ENCODE measurements at places on chromosomes 7 and 10.

GRCh38 chr10:63320683-63321082 lies 145.1 kb downstream of the JMJD1C start:
- no peak for DNase-seq

DNA sequence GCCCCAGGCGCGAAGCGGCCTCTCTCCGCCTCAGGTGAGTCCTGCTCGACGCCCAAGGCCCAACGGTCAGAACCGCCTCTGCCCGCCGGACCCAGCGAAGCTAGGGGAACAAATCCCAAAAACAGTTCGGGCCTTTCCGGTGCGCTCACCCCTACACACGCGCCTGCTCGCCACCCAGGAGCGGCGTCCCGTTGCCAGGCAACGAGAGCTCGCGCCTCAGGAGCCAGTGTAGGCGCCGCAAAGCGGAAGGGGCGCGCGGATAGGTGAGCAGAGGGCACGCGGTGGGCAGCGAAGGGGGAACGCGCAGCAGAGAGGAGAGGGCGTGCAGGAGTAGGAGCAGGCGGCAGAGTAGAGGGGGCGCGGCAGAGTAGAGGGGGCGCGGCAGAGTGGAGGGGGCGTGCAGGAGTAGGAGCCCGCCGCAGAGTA lies at the start of the genes DYDC1 and DYDC2:
Gene DYDC1 (minus strand): TSS at position 193 of the 426 bp plus-strand sequence. CDS start 4,154 bp downstream, outside the sequence.
Gene DYDC2 (plus strand): TSS at position 219 of the 426 bp plus-strand sequence. CDS start 5,663 bp downstream, outside the sequence.
- no peak for DNase-seq

DNA sequence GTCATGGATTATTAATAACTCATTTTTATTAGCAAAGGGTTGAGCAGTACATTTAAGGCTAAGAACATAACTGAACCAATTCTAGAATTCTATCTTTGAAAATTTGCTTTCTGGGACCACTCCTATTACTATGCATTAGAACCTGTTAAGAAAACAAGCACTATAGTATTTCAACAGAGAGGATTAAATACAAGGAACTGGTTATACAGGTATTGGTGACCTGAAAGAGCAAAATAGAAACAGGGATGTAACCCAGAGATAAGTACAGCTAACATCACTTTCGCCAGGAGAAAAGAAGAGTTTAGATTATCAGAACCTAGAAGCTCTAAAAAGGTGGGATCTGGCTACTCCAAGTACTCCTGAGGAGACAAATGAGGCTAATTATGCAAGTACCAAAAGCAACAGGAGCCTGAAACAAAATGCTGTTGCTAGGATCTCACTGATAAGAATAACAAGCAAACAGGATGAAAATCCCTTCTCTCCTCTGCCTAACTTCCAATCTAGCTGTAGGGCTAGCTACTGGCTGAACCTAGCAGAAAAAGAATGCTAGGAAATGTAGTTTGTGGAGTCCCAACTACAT lies 32.1 kb upstream of the ELAPOR2 start:
- no peak for DNase-seq

GRCh38 chr10:124350806-124351205 lies 67.9 kb downstream of the OAT start:
- DNase-seq, result no peak

GRCh38 chr7:22563621-22564241 lies 63.7 kb upstream of the STEAP1B start:
- no peak for DNase-seq

GRCh38 chr10:86229811-86230556 lies 136.6 kb downstream of the GRID1 start:
- no peak for DNase-seq

DNA sequence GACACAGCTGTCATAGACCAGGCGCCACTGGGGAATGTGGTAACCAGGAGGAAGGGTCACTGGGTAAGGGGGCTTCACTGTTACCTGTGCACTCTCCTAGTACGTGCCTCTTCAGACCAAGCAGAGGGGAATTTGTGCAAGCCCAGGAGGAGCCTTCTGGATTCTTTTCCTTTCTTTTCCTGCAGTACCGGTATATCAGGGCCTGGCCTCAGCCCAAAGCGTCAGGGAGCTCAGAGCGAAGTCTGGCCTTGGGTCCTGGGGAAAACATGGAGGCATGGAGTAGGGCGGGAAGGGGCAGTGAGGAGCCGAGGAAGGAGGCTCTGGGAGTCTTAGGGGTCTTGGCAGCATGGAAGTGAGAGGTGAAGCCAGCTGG lies 133.6 kb upstream of the GDF10 start:
- no peak for DNase-seq

- DNase-seq, result no peak
Measured at GRCh38 chr7:120539321-120539720, 266.3 kb downstream of the KCND2 start.

DNA sequence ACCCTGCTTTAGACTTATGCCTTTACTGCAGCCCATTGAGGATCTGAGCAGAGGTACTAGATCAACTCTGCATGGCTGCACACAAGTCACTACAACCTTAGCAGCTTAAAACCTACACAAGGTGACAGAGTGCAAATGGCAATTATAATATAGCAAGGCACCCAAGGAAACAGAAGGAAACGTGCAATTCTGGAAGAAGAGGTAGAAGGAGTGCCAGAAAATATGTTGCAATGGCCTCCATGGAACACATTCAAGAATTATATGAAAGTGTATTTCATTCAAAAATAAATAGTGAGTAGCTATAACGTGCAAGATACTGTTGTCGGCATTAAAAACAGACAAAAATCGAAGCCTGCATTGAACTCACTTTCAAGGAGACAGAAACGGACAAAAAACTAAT lies 2.9 kb upstream of the AKR1C8 start:
- no peak for DNase-seq

GRCh38 chr10:9311702-9312499 lies 1257.4 kb downstream of the GATA3 start:
- DNase-seq, result no peak

GRCh38 chr7:57225666-57226065 lies 93.4 kb upstream of the ZNF479 start:
- no peak for DNase-seq

- no peak for DNase-seq
Measured at GRCh38 chr7:134549366-134549765, 456 bp downstream of the AKR1B15 start.

DNA sequence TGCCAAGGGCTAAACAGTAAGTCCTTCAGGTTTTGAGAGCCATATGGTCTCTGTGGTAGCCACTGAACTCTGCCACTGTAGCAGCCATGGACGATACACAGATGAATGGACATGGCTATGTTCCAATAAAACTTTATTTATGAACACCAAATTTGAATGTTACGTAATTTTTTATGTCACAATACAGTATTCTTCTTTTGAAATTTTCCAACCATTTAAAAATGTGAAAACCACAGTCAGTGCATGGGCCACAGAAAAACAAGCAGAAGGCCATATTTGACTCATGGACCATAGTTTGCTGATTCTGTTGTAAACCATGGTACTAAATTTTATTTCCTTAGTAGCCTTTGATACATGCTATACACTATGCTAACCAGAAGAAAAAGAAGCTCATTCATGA lies 361.8 kb downstream of the MAGI2 start:
- DNase-seq, result no peak

- no peak for DNase-seq
Measured at GRCh38 chr10:35536789-35537188, 68.4 kb upstream of the GJD4 start.

- no peak for DNase-seq
Measured at GRCh38 chr7:3243680-3244079, 57.4 kb upstream of the SDK1 start.

DNA sequence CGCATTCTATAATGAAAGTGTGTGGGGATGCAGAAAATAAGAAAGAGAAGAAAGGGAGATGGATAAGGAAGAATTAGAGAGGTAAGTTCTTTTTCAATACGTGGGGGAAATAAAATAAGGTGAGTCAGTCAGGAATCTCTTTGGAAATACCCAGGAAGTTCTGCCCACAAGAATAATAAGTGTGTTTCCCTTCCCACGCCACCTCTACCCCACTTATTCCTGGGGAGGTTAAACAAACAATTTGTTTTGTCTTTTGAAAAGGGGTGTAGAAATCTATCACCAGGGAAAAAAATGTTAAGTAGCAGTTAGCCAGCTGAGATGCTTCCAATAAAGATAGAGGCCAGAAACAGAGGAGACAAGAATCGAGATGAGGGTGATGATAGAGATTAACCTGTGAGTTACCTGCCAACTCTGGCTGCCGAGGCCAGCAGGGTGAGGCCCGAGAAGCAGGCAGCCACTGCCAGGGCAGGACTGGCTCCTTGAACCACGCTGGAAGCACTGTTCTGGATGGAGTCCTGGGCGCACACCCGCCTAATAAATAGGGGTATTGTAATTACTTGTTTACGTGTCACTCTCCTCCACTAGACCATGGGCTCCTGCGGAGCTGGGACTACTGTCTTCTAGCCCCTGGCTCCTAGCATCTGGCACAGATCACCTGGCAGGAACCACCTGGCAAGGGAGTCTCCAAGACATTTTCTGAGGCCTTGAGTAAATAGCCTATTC lies 191.3 kb downstream of the FGFR2 start:
- DNase-seq, result no peak

- DNase-seq, result no peak
Measured at GRCh38 chr7:128739990-128740682, 977 bp downstream of the CALU start.

DNA sequence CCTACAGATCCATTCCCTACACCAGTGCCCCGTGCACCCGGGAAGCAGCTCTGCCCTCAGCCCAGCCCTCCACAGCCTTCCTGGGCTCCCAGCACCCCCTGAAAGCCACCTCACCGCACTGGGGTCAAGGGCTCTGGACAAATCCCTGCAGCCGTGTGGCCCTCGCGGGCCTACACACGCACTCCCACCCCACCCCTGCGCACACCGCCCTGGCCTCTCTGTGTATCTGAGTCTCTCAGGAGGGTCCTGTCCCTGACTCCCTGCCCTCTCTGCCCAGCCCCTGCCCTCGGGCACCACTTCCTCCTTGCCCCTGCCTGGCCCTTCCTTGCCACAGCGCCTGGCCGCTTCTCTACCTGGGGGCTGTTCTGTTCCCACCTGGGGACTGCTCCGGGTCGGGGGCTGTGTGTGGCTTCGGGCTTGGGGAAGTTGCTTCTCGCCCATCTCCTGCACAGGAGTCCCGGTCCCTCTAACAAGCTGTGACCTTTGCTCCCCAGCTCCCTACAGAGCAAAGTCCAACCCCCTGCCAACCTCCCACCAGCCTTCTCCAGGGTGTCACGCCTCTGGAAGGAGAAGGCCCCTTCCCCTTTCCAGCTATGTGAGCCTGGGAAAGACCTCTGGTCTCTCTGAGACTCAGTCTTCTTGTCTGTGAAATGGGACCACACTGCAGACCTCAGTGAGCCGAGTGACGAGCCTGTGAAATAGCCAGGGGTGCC lies 1.5 kb downstream of the TMEM184A start:
- DNase-seq, result no peak

DNA sequence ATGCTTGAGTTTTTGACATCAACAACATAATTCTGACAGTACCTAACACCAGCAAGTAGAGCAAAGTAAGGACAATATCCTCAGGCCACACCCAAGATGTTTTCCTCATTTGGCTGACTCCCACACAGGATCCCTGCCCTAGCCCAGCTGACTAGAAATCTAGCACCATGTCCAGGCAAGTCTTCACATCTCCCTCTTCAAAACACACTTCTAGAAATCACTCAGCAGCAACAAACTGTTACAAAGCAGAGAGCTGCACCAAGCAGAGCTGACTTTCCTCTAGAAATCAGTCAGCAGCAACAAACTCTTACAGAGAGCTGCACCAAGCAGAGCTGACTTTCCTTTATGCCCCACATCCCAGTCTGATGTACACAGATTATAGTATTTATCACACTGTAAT lies 7.7 kb downstream of the TMEM168 start:
- no peak for DNase-seq

All from stimulated activated CD8-positive, alpha-beta memory T cell treated with anti-CD3 and anti-CD28 coated beads, Interleukin-4, amount 100 ng/mL, for 4 hours (primary cell).